ENCODE measurements at places on chromosomes 11 and 22.

DNA sequence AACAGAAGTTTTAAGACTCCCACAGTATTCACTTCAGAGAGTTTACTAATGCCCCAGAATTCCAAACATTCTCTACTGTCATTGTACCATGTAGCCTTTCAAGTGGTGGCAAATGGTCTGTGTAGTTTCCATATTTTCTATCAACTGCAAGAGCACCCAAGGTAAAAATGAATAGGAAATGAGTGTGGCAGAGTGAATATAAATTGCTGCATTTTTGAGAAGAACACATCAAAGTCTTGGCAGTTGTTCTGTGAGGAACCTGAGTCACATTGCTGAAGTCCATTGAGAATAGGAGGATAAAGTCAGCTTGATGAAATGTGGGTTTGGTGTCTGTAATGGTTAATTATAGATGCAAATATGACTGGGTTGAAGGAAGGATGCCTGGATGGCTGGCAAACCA lies 193.6 kb downstream of the AASDHPPT start:
- DNase-seq: no peak

DNA sequence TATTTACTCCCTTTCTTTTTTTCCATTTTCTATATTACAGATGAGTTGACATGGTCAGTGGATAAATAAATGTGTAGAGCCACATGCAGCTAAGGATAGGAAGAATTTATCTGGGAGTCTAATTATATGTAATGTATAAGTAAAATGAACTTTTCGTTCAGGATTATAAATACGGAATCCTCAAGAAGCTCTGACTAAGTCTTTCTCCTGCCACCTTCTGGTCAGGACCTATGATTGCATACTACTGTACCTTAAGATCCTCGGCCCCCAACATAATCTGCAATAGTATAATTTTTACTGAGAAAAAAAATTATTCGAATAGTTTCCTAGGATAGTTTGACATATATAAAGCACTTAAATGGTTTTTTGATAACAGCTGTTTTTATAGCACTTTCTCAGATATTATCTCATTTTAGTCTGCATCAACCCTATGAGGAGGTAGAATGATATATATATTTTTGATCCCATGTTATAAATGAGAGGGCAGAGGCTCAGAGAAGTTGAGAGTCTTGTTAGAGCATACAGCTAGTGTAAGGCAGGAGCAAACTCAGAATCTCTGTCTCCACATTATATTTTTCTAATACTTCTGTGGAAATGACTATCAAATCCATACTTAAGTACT lies 36.1 kb downstream of the CCDC90B start:
- no peak for DNase-seq

DNA sequence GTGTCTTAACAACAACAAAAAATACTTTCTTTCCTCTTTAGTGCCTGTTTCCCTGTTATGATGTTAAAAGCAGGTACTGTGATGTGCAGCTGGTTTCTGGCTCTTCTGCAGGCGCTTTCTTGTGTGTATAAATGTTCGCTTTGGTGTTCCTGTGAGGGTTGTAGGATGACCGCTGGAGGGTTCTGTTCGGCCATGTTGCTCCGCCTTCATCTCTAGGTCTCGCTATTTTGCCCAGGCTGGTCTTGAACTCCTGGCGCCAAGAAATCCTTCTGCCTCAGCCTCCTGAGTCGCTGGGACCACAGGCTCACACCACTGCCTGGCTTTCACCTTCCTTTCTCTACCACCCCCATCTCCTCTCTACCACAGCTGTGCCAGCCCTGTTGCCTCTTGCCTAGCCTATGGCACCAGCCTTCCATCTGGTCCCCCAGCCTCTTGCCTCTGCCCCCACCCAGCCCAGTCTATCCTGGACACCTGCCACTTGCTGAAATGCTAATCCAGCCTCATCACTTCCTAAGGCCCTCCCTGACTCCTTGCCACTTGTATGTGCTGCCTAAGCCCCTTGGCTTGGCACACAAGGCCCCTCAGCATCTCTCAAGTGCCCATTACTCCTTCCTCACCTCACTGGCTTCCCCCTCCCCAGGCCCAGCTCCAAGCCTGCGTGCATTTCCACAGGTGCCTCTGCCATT lies 5.5 kb downstream of the LRRC74B start:
- no peak for DNase-seq

DNA sequence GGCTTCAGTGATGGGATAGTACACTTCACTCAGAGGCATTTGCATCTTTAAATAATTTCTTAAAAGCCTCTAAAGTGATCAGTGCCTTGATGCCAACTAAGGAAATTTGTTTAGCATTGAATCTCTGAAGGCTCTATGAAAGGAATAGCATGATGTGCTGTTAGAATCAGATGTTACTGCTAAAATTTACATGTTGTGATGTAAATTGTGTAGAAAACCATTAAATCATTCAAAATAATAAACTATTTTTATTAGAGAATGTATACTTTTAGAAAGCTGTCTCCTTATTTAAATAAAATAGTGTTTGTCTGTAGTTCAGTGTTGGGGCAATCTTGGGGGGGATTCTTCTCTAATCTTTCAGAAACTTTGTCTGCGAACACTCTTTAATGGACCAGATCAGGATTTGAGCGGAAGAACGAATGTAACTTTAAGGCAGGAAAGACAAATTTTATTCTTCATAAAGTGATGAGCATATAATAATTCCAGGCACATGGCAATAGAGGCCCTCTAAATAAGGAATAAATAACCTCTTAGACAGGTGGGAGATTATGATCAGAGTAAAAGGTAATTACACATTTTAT lies 4.6 kb downstream of the MALAT1 start:
- DNase-seq: no peak

DNA sequence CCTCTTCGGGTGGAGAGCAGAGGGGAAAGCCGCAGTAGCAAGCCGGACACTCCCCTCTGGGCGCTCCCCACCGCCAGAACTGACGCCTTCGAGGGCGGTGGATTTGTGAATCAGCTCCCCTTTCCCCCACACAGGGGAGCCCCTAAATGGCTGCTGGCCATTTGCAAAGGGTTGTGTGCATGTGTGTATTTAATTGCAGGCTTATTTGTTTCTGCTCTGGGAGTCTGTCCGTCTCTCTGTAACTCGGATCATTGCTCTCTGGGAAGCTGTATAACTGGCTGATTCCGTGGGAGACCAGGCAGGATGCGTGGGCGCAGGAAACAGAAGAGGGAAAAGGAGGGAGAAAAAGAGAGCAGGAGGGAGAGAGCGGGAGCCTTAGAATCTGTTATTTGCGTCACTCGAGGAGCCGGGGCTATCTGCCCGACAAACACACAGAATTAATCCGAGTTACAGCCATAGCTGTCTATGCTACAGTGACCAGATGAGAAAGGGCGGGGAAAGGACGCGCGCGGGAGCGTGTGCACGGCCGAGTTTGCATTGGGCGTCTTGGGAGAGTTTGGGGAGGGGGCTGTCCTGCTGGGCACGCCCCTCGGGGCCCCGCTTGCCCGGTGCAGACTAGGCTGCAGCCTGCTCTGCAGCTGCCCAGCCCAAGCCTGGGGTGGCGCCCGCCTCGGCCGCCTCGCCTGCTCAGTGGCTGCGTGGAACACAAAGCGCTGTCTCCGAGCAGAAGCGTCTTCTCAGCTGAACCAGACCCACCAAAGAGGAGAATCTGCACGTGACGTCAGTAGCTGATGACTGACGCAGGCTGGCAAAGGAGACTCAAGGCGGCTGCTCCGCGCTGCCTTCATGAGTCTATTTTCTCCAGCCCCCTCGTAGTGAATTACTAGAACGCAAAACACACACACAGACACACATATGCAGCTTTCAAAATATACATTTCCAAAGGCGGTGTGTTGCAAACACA lies 105.3 kb upstream of the HSD17B12 start:
- no peak for DNase-seq

DNA sequence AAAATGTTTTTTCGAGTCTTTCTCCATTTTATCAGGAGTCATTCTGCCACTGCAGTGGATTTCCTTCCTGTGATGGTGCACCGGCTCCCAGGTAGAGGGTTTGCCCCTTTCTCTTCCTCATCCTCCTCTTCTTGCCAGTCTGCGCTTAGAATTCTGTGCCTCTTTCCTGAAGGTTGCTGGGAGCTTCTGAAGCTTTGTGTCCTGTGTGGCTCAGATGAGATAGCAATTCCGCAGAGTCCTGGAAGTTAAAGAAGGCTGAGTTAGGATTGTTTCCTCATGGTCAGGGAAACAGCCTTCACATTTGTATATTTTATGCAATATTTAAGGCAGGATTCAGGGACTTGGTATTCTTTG lies 264 bp downstream of the BCO2 start:
- no peak for DNase-seq

DNA sequence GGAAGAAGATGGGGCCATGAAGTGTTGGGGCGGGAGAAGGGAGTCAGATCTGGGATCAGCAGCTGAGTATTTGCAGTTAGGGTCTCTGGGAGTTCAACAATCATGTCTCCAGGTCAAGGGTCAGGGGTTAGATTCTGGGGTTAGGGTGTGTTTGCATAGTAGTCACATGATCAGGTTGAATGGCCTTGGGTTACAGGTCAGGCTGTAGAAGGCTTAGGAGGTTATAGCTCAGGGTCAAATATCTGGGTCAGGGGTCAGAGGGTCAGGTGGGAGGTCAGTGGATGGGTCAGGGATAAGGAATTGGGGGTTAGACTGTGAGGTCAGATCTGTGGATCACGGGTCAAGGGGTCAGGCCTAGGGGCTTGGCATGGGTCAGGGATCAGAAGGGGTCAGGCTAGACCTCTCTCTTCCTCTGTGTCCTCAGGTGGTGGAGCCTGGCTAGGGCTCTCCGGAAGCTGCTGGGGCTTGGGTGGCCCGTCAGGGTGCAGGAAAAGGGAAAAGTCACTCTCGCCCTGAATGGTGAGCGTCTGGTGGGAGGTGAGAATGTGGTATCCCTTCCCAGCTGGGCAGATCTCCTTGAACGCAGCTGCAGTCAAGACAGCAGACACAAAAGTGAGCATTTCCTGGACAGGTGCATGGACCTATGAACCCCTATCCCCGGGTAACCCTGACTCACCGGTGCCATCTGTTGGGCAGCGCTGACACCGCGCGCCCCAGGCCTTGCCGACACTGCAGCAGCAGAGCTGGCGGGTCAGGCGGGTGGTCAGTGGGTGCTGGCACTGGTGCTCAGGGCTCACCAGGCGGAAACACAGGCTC lies 6.4 kb downstream of the LTBP3 start:
- DNase-seq: no peak

GRCh38 chr22:27060190-27060589 lies 402.8 kb downstream of the MIAT start:
- DNase-seq: no peak

- no peak for DNase-seq
Observed at GRCh38 chr11:6727971-6728760, 43.6 kb downstream of the OR2AG2 start.

GRCh38 chr11:32584921-32585320 lies 1.3 kb downstream of the EIF3M start:
- DNase-seq: no peak

- no peak for DNase-seq
Observed at GRCh38 chr11:128614026-128614425, 26.7 kb upstream of the ETS1 start.

DNA sequence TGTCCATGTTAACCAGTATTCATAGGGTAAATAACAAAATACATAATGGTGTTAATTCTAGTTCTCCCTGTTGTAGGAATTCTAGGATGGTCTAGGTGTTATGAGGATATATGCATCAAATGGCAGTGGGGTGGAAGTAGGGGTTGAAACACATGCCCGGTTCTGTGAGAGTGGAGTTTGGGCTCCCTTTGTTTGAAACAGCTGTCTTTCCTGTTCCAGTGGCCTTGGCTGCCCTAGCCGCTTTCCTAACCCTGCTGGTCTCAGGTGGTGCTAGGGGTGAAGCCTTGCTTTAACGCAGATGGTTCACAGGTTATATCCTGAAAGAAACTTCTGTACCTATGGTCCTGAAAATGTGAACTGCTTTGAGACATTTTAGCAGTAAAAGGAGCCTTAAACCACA lies 38.3 kb downstream of the SERPINH1 start:
- DNase-seq: no peak

- DNase-seq: no peak
Observed at GRCh38 chr22:40593460-40594273, 42.9 kb downstream of the MRTFA start.

DNA sequence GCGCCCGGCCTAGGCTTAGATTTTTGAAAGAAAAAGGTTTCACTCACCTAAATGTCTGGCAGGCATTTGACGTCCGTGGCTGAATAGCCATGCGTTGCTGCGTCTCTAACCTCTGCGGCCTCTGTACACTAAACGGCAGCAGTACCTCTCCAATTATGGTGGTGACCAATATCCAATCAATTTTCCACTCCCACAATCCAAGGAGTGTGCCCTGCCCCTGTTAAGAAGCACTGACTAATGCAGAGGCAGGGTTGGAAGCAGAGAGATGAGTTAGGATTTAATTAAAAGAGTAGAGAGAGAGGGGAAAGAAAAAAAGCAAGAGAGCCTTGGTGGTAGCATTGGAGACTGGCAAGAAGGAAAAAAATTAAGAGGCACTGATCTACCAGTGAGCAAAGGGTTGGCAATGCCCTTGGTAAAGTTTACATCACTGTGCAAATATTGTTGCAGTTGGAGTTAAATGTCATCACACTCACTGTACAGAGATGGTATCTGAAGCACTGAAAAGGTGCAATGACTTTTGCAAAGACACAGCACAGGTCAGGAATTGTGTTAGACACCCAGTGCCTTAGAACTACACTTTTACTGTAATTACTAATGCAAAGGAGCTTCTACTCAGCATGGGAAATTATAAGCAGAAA lies 526.7 kb downstream of the NTM start:
- DNase-seq: no peak

GRCh38 chr11:62497132-62497801 lies 49.3 kb downstream of the AHNAK start:
- no peak for DNase-seq

GRCh38 chr22:43319661-43320486 lies 23.3 kb downstream of the SCUBE1 start:
- no peak for DNase-seq

DNA sequence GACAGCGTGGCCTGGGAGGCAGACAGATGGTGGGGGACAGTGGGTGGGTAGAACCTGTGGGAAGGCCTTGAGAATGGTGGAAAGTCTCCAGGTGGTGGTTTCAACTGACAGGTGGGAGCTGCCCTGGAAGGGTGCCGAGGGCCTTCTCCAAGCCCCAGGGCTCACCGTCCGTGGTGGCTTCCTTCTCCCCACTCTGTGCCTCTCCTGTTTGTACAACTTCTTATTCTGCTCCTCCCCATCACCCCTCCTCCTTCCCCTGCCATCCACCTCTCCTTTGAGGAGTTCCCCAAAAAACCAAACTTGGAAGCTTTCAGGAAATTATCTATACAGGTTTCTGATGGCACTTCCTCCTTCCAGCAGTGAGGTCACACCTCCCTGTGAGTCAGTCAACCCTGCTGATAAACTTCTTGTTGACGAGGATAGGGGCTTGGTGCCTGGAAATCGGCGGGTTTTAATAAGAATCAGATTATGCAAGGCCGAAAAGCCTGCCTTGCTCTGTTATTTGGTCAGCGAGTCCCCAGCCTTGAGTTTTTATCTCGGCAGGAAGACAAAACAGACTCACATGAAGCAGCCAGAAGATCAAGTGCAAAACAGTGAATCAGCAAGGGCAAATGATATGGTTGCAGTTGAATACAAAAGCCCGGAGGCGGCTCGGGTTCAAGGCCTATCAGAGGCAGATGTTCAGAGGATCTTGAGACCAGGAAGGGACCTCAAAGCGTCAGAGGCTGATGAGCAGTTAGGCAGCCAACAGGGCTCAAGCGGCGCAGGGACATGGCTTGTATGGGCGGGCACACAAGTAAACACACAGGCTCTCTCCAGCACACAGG lies 9.5 kb upstream of the ST3GAL4 start:
- no peak for DNase-seq

GRCh38 chr22:47388778-47389177 lies 626.3 kb downstream of the TBC1D22A start:
- no peak for DNase-seq

All from T-helper 22 cell (primary cell).